Stimulated activated naive CD4-positive, alpha-beta T cell treated with Interleukin-2 at 50 U/mL for 16 hours (primary cell): ENCODE measurements at places on chromosomes 2 and 18.

DNA sequence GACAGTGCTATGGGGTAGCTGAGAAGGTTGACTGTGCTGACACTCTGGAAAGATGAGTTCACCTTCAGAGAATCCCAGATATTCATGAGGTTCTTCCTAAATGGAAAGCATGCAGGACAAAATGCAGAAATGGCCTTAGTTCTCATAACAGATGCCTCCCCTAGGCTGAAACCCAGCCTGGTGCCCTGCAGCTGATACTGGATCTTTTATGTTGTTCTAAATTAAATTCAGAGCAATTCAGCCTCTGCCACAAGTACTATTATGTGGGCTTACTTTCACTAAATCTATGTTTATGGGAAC, 172.0 kb upstream of the SERPINE2 start:
- DNase-seq: no peak

- DNase-seq: no peak
Measured at GRCh38 chr18:79377187-79377891, 18.4 kb upstream of the NFATC1 start.

DNA sequence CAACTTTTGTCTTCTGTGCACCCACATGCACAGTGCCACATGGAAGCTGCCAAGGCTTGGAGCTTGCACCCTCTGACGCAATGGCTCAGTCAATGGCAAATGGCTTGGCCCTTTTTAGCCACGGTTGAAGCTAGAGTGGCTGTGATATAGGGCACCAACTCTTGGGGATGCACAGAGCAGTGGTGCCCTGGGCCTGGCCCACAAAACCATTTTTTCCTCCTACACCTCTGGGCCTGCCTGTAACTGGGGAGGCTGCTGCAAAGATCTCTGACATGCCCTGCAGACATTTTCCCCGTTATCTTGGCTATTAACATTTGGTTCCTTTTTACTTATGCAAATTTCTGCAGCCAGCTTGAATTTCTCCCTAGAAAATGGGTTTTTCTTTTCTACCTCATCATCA, 74.9 kb downstream of the ZDBF2 start:
- no peak for DNase-seq

DNA sequence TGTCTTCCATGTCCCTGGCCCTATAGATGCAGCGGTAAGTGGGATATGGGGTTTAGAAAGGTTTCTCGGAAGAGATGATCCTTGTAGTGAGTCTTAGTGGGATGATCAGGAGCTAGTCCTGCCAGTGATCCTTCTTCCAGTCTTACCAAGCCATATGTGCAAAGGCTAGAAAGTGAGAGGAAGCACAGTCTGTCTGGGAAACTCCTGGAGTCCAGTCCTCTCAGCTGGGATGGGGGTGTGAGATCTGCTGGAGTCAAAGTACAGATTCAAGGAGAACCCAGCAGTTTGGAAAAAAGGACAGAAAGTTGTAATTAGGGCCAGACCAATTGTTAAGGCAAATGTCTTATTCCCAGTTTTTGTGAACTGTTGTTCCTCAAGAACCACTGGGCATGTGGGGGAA, 83.3 kb downstream of the LIMS1 start:
- DNase-seq: no peak

DNA sequence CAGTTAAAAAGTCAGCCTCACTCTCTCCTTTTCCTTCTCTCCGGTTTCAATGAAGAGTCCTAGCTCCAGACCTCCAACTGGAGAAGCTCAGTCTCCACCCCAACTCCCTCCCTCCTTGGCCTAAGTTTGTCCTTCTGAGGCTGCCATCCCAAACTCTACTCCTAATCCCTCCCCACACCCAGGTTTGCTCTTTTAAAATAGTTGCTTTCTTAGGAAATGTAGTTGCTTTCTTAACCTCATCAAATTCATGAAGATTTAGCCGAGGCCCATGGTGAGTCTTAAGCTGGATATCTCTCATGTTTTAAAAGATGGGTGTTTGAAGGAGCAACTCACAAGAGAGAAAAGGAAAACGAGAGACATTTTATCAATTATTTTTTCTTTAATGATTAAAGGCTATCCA, 937 bp upstream of the LANCL1 start:
- no peak for DNase-seq

DNA sequence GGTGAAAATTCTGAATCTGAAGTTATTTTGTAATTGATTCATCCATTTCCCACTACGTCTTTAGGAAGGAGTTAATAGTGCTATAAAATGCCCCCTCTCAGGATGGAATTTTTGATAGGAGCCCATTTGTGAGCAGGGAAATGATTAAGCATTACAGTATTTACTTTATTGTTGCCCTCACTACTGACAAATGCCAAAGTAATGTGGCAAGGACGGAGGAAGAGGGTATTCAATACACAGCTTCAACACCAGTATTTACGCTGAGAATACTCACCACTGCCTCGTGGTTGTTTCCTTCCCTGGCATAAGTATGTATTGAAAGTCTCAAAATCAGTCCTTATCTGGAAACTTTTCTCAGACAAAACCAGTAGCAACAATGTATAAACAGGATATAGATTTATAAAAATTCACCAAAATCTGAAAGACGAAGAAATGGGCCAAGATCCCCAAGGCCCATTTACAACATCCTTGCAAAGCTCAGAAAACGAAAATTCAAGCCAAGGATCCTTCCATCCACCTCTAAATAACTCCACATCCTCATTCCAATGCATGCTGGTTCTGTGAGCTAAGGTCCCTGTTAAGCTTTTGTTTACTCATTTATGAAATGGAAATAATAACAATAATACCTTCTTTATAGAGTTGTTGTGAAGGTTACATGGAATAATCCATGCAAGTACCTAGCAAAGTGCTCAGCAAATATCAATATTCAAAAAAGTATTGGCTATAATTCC, 29.3 kb downstream of the FEZ2 start:
- no peak for DNase-seq

DNA sequence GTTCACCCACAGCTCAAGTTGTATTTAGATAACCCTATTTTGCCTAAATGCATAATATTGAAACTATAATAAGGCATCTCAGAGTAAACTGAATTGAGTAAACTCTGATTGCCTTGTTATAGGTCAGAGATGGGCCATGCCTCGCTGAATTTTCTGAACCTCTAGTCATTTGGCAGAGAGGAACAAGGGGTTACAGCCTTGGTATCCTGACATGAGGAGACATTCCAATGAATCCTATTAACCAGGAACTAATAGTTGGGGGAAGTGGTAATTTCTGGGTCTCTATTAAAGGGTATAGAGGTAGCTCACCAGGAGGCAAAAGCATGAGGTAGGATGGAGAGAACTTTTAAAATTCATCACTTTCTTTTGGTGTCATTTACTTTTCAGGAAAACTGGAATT, 227.4 kb upstream of the CHST9 start:
- no peak for DNase-seq

- no peak for DNase-seq
Measured at GRCh38 chr2:239375278-239376061, 25.4 kb downstream of the HDAC4 start.

DNA sequence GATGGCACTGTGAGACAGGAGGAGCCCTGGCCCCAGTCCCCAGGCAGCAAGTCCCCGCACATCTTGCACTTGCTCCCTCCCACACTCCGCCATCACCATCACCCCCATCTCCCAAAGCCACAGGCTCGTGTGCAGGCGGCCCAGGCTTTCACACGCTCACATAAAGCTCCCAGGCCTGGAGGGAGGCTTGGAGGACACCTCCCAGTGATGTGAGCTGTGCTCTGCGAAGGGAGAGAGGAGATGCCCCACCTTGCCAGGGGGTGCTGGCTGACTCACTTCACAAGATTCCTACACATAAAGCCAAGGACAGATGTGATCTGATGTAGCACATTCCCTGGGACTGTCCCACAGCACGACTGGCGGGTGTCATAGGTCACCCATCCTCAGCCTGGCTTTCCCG, 28.9 kb downstream of the CELF4 start:
- DNase-seq: no peak

DNA sequence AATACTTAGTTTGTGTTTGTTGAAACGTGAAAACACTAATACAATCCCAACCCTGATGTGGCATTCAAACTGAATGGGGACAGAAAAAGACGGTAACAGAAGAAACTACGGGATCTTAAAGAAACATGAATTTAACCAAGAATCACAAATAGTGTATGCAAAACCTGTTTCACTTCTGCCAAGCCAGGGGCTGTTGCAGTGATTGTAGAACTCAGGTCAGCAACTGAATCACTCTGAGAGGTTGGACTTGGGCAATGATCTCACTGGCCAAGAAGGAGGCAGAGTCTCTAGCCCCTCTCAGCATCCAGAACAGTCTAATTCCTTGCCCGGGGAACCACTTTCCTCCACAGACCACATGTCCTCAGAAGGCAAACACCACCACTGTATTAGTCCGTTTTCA, 54.9 kb upstream of the CRIM1 start:
- DNase-seq: no peak

DNA sequence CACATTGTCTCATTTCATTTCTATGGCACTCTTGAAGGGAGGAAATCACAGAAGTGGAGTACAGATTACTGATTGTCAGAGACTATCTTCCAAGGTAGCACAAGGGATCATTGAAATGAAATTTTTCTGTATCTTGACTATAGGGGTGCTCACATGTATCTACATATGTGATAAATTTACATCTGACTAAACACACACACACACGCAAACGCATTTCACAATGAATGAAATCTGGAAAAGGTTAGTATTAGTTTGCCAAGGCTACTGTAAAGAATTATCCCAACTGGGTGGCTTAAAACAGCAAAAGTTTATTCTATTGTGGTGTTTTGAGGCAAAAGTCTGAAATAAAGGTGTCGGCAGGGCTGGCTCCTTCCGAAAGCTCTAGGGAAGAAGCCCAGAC, 144.6 kb downstream of the SH3BP4 start:
- no peak for DNase-seq

GRCh38 chr2:9330612-9331270, 92.6 kb downstream of the ITGB1BP1 start:
- DNase-seq: no peak

GRCh38 chr18:7626922-7627440, 59.9 kb downstream of the PTPRM start:
- no peak for DNase-seq

DNA sequence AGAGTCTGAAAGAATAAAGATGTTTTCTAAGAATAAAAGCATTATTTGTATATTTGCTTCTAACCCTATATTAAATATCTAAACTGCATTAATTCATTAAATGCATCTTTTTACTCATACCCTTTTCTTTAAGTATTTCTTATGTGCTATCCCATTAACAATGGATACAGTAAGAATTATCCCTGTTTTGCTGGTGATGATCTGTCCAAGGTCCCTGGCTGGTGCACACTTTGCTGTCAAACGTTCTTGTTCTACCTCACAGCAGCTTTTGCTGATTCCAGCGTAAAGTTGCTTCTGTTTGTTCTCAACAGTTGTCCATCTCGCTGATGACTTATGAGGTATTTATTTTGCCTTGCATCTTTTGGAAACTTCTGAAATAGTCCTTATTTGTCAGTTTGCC, 504.0 kb downstream of the PLCL1 start:
- DNase-seq: no peak

DNA sequence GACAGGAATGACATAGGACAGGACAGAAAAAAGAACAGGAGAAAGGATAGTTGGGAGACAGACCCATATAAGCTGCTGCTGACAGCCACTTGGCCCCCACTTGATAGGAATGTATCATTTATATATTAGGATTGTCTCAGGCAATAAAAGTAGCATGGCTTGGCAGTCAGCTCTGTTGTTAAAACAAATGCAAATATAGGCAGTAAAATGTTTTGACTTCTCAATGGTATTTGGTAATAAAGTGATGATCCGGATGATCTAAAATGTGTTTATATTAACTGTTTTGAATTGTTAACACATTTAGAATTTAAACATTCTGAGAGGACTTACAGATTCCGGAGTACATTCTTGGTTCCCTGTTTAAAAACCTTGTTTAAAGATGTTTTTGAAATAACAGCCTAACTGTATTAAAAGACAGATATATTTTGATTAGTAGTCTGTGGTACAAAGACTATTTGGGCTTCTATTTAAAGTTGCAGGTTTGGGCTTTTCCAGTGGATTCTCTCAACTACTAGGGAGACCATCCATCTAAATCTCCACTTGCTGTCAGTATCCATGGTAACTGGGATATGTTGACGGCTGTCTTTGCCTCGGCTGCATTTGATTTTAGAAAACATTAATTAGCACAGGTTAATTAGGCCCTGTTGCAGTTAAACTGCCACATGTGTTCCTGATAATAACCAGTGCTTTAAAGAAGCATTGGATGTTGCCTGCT, 147.6 kb downstream of the ESCO1 start:
- no peak for DNase-seq
